ENCODE measurements at places on chromosomes 5 and 9.
A peak's percentile ranks its signal among the peaks of the same experiment; 100 is the strongest.

- DNase-seq: no peak
Measured at GRCh38 chr5:158287643-158288271, 428.8 kb upstream of the CLINT1 start.

GRCh38 chr9:126721564-126721981, 83.3 kb upstream of the ZBTB43 start:
- peak; percentile 31 for DNase-seq

DNA sequence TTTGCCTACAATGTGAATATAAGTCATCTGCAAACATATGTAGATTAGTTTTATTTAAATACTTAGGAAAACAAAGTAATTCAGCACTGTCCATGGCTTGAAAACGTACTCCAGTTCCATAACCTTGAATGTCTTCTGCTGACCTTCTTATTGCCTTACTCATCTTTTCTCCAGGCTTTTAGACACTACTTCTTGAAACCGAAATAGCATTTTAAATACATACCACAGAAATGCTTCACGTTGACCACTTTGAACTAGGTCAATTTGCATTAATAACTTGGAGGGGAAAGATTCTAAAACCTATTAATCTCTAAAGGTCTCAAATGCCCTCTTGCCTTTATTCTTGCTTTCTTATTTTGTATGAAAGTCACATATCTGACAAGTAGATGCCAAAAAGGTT, 995.4 kb upstream of the ACO1 start:
- DNase-seq: no peak

GRCh38 chr5:116605310-116606070, 30.9 kb upstream of the SEMA6A start:
- no peak for DNase-seq

DNA sequence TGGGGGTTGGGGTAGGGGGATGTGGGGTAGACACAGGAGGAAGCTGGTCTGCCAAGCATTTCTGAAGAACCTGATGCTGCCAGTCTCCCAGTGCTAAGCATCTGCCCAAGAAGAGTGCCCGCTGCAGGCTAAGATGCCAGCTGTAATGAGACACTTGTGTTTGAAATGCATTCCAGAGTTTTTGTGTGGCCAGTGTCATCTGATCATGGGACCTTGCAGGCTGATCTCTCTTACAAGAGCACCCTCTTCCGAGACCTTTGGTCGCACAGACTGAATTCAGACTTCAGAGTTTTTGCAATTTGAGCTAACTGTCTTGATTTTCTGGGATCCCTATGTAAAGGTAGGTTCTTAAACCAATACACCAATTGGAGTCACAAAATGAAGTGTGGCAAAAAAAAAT, 58.1 kb downstream of the DENND1A start:
- DNase-seq: no peak

DNA sequence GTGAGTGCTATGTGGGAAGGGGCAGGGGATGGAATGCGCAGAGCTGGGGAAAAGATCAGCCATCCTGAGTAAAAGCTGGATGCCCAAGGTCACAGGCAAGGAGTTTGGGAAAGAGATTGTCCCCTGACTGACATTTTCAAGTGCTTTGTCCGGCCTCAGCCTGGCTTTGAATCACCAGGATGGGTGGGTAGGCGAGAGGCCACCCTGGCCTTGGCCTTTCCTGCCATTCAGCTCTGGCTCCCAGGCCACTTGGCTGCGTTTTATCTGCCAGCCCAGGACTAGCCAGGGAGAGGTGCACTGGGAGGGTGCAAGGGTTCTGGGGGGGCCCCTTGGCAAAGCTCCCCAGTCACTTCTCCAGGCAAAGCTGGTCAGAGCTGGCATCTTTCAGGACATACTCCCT, 37.4 kb upstream of the SYNPO start:
- no peak for DNase-seq

GRCh38 chr9:137486545-137487453, 27.7 kb upstream of the NSMF start:
- no peak for DNase-seq

- no peak for DNase-seq
Measured at GRCh38 chr5:125232779-125233230, 486.4 kb upstream of the ZNF608 start.

- DNase-seq: no peak
Measured at GRCh38 chr9:114271556-114272510, 51.1 kb upstream of the ORM1 start.

DNA sequence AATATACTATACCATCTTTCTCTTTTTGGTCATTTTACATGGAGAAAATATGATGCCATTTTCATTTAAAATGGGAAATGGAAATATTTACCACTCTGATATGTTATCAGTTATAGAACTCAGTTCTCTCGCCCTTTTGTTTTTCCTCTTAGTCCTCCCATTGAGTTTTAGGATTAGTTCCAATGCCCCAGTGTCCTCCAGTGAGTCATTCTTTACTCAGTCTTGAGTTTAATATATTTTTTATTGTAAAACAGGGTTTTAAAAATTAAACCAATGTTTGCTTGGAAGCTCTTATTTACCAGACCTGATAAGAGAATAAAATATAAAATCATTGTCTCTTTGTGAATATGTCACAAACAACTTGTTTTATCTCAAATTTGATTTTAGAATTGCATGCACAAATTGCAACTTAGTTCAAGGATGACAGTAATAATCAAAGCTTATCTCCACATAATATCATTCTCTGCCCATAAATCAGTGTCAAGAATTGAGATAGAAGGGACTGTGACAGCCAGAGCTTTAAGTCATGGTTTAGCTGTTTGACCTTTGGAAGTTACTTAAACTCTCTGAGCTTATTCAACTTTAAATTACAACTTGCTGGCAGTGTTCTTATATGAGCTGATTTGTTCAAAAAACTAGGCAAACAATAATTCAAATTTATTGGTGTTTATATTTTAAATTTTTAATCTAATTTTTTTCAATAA, 166.4 kb downstream of the PAM start:
- no peak for DNase-seq

DNA sequence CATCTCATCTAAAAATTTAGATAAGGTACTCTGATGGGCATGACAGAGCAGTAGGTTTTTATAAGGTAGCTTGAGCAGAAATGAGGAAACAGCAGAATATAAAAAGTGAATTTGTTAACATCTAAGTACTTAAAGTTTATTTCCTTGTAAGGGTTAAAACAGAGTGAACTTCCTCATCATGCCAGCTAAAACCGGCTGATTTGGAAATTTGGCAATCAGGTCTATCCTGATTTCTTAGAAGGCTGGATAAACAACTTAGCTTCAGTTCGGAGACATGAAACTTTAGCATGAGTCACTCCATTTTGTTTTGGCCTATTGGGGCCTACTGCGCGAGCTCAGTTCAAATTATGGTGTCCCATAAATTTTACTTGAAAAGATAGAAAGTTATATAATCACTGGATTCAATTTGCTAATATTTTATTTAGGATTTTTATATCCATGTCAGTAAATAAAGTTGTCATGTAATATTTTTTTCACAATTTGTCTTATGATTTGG, 241.6 kb upstream of the RORB start:
- no peak for DNase-seq

GRCh38 chr5:159392871-159393270, 62.6 kb upstream of the IL12B start:
- DNase-seq: no peak

DNA sequence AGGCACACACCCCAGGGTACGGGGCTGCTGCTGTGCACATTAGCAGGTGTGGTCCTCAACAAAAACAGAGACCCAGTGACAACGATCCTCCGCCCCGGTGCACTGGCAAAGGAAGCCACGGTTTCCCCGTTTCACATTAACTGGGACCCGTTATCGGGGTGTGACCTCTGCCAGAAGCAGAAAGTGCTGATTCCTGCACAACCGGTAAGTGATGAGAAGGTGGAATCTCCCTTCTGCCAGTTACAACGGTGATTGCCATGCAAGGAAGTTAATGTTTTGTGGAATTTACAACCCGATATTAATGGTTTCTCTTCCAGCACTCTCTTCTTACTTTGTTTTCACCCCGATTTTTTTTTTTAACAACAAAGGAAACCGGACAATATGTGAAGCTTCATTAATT, 294.9 kb upstream of the IRX1 start:
- no peak for DNase-seq

DNA sequence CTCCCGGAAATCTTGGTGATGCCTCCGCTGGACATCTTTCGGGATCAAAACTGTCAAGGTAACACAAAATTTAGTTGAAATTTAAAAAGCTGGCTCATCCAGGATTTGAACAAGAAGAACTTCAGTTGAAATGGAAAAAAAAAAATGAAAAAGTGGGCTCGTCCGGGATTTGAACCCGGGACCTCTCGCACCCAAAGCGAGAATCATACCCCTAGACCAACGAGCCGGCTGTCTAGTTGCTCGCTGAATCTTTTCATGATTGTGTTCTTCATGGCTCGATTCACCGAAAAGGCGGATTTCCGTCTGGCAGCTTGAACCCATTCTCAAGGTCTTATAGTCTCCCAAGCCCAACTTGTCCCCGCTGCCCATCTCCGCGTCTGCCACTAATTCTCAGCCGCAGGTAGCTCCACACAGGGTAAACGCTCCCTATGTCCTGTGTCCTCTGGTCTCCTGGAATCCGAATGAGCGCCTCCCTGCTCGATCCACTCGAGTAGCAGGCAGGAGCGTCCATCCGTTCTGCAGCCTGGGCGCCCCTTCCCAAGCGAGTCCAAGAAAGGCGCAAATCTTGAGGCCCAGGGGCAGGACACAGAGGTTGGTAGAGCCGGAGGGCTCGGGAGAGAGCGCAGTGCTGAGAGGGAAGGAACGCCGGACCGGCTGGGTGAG, 16.2 kb downstream of the TRIM7 start:
- DNase-seq: peak; percentile 89

GRCh38 chr5:74465724-74466123, 174.8 kb downstream of the ENC1 start:
- DNase-seq: no peak

- no peak for DNase-seq
Measured at GRCh38 chr9:16561121-16561520, 309.3 kb downstream of the BNC2 start.

- no peak for DNase-seq
Measured at GRCh38 chr5:173303878-173304590, 24.2 kb downstream of the STC2 start.

- no peak for DNase-seq
Measured at GRCh38 chr5:124203303-124203702, 543.1 kb downstream of the ZNF608 start.

DNA sequence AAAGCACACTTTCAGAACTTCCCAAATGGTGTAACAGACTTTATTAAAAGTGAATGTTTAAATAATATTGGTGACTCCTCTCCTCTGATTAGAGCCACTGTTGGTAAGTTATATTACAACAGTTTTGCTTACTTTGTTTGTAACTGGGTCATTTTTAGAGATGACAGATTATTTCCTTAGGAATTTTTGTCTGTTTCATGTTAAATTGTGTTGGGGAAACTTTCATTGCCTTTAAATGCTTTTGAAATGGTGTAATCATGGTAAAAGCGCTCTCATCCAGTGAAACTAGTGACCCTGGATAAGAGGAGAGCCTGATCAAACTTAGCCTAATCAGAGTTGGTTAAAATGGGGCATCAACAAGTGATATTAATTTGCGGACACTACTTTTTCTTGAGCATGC, 39.4 kb downstream of the TNPO1 start:
- DNase-seq: no peak

GRCh38 chr5:158758675-158759074, 341.0 kb downstream of the EBF1 start:
- no peak for DNase-seq

DNA sequence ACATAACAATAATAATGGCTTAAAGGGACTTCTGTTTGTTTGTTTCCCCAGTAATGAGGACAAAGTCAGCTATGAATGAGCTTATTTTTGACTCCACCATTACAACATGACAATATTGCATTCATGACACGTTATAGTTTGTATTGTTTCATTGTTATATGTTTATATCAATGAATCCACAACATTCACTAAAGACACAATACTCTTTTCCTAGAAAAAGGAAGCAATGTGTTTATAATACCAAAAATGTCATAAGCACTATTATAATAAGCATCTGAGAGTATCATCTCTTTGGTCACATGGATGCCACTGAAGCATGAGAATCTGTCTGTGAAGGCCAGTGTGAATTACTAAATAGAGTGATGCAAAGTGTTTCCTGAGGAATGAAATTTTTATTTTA, 1026.9 kb upstream of the C9orf72 start:
- no peak for DNase-seq

- DNase-seq: no peak
Measured at GRCh38 chr5:90861843-90862586, 303.4 kb downstream of the ADGRV1 start.

- no peak for DNase-seq
Measured at GRCh38 chr5:36403632-36404311, 102.1 kb upstream of the RANBP3L start.

GRCh38 chr5:148684528-148684927, 30.2 kb upstream of the HTR4 start:
- no peak for DNase-seq

GRCh38 chr5:6490693-6491092, 42.0 kb downstream of the UBE2QL1 start:
- DNase-seq: no peak

GRCh38 chr9:89023740-89024139, 32.5 kb downstream of the S1PR3 start:
- DNase-seq: no peak

DNA sequence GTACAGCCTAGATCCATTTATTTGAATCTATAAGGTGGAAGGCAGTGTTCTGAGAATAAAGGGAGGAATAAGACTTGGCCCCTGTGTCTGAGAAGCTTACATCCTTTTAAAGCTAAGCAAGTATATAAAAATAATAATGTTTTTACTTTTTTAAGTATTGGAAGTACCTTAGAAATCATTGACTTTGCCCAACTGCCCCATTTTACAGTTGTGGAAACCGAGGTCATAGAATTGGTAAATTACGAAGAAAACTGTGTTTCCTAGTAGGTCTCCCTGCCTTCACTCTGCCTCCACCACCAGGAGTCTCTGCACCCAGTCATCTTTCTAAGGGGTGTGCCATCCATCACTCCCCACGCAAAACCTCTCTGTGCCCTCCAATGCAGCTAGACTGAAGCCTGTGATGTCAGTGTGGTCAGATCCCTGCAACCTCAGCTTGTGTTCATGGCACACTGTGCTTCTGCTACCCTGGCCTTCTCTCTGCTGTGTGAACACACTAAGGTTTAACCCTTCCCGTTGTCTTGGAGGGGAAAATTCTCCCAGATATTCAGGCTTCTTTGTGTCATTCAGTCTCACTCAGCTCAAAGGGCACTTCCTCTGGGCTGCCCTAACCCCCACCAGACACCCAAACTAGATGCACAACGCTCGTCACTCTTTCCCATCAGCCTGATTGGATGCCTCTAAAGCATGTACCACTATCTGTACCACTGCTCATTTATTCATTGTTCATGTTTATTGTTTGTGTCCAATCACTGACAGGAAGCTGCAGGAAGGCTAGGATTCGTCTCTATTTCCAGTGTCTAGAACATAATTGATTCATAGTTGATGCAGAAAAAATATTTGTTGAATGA, 18.2 kb downstream of the ADRB2 start:
- DNase-seq: peak; percentile 66

DNA sequence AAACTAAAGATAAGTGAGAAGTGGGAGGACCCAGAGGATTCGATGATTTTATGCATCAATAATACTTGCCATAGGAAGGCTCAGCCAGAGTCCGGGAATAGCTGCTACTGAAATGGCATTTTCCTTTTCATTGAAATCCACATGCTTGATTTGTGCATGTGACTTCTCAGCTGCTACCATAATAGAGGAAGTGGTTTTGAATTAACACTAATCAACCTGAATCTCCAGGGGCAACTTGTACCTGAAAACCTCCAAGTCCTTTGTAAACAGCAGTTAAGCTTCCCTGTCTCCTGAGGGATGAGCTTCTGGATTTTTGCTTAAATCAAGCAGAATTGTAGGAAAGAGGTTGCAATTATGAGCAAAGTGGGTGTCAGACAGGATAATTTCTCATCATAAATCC, 124.9 kb downstream of the PPP2R2B start:
- DNase-seq: peak; percentile 35

Data from CD4-positive, alpha-beta T cell treated with Interleukin-21 for 1 hour (primary cell).